WTC11 (cell line): ENCODE measurements at places on chromosomes 16 and 17.

- DNase-seq, result no peak
These were observed 46.7 kb downstream of the ACTG1 start for GRCh38 chr17:81465910-81466309.

GRCh38 chr16:23362460-23363317 is 60.6 kb downstream of the SCNN1B start:
- no peak for DNase-seq

DNA sequence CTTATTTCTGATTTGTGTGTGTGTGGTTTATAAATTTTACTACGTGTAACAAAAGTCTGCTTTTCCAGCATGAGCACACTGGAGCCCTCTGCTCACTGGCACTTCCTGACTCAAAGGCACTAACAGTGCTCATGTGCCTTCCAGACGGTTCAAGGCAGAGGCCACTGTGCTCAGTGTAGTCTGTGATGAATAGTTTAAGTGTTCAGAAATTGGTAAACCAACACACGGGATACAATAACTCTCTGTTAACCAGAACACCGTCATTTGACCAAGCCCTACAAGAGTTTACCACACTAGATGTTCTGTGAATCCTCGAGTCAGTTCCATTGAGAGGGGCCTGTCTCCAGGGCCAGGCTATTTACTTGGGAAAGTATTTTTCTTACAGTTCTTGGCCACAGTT is 191.9 kb downstream of the MRTFB start:
- no peak for DNase-seq

DNA sequence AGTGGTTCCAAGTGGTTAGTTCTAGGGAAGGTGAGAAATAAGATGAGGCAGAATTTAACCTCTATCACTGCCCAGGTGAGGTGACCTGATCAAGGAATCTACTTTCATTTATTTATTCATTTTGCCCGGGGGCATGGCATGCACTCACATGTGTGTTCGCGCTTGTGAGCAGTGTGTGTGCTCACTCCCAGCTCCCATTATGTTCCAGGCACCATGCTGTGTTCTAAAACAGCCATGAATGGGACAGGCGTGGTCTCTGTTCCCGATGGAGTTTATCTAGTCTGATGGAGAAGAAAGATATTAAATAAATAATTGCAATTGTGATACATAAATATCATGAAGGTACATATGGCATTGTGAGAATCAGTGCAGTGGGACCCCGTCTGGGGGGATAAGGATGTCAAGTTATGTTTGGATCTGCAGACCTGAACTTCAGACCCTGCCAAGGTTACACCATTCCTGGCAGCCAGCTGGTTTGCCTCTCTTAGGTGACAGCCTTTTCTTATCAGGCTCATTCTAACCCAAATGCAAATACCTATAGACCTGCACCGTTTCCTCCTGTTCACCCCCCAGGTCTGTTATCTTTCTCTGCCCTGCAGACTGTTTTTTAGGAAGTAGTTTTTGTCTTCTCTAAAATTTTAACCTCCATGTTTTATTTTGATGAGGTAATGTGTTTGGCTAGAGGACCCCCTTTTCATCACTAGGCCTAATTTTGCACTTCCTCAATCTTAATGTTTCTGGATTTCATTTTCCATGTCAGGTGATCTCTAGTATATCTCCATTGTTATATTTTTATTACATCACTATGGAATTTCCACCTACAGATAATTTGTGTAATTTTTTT is 11.8 kb downstream of the CYB5B start:
- no peak for DNase-seq

DNA sequence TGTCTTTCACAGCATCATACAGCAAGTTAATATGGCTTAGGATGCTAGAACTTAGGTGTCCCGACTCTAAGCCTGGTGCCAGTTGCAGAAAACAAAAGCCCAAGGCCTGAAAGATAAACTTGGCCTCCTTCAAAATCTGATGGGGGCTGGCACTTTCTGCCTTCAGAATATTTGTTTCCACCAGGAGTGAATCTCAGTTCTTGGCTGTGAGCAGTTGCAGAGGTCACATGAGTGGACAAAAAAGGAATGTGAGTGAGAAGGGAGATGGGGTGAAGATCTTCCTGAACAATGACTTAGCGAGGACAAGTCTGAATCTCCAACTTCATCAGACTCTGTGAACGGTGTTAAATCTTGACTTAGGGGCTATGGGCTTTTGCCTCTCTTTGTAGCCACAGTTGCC is 46.6 kb downstream of the HOXB1 start:
- DNase-seq, result no peak

GRCh38 chr17:10513299-10514067 is 4.9 kb downstream of the MYH1 start:
- DNase-seq, result no peak

GRCh38 chr17:45172541-45173286 is 11.0 kb downstream of the HEXIM2 start:
- peak; percentile 38 for DNase-seq
